Stimulated activated effector memory CD8-positive, alpha-beta T cell treated with anti-CD3 and anti-CD28 coated beads, Interleukin-12 subunit alpha, Interleukin-12 subunit beta, amount 100 ng/mL, for 72 hours (primary cell): ENCODE measurements at places on chromosomes 12 and 14.

GRCh38 chr14:36513012-36513420 is 7.0 kb downstream of the NKX2-1 start:
- no peak for DNase-seq

GRCh38 chr14:103743691-103744090 is 28.1 kb downstream of the ZFYVE21 start:
- DNase-seq = no peak

DNA sequence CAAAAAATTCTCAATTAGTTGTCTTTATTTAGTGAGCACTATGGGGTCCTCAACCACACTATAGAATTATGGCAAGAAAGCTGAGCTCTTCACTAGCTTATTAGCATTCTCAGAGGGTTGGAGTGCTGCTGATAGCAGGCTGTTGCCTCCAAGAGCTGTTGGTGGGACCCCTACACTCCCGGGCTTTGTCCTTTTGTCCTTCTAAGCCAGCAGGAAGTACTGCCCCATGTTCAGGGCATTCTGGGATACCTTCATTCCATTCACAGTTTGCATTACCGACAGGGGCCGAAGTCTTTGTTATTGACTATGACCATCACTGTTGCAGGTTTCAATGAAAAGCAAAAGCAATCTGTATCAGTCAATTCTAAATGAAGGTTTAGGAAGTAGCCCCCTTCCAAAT is 89.5 kb upstream of the OTX2 start:
- DNase-seq = no peak

GRCh38 chr12:110556705-110557104 is 26.4 kb downstream of the PPTC7 start:
- DNase-seq = no peak

- no peak for DNase-seq
Observed at GRCh38 chr14:102824832-102825231, 47.6 kb downstream of the TRAF3 start.

DNA sequence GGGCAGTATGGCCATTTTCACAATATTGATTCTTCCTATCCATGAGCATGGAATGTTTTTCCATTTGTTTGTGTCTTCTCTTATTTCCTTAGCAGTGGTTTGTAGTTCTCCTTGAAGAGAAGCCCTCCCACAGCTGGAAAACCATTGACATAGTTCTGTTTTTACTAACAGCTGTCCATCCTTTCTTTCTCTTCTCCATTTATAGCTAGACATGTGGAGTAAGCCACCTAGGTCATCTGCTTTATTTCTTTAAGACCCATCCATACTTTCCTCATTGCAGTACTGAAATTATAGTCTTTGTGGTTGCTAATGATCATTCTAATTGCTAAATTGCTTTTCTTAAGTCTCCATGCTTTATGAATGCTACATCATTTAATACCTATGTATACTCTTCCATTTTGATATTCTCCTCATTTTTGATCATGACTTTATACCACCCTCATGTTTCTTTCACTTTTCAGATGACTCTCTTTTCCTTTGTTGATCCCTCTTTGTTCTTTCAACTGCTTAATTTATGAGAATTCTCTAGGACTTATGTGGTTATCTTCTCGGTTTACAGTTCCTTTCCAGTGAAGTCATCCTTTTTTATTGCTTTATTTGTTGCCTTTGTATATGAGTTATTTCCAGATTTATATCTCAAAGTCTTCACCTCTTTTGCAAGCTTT is 114.2 kb downstream of the PCNX1 start:
- DNase-seq = no peak

GRCh38 chr12:27901959-27902358 is 70.6 kb downstream of the PTHLH start:
- DNase-seq = no peak

DNA sequence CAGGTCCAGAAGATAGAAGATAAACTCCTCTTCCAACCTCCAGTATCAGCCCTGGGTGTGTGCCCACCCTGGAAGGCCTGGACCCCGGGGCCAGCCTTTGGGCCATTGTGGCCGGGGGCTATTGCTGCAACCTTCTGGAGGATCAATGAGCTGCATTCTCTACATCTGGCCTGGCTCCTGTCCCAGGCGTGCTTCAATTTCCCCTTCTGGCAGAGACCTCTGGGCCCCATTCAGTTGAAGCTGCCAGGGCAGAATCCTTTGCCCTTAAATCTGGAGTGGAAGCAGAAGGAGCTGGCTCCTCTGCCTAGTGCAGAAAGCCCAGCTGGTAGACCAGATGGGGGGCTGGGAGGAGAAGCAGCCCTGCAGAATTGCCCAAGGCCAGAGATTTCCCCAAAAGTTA is 10.0 kb downstream of the NYNRIN start:
- no peak for DNase-seq

GRCh38 chr14:94936901-94937685 is 167.2 kb upstream of the GSC start:
- no peak for DNase-seq

DNA sequence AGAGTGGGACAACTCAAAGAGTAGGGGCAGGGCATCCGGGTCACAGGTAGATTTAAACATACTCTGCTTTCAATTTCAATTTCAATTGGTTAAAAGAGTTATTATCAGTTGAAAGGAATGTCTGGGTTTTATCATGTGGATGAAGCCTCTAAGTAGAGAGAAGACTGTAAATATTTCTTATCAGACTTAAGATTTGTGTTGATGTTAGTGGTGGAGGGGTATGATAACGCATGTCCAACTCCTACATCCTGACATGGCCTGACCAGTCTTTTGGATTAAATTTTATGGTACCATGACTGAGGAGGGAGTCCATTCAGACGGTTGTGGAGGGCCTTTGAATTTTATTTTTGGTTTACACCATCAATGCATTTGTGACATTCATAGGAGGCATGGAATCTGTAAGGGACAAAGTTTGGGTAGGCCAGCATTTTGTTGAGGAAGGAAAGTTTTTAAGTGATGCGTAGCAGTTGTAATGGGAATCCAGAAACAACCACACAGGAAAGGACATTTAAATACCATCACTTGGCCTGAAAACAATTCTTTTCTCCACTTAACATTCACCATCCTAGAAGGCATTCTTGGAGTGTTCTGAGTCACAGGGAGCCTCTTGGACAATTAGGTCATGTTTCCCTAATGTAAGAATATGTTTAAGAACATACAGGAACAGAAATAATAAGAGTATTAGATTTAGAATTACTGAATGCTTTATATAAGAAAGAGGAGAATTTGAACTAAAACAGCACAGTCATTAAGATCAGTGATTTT is 371.9 kb downstream of the ATP23 start:
- no peak for DNase-seq

GRCh38 chr14:50978529-50978871 is 34.2 kb upstream of the PYGL start:
- no peak for DNase-seq

GRCh38 chr12:84719997-84720396 is 192.6 kb downstream of the SLC6A15 start:
- DNase-seq = no peak

GRCh38 chr14:34081101-34081575 is 130.3 kb upstream of the EGLN3 start:
- DNase-seq = no peak

GRCh38 chr12:27331291-27331926 is 1.2 kb upstream of the BMAL2 start:
- DNase-seq = peak; percentile 16

GRCh38 chr12:24500831-24501230 is 448.1 kb downstream of the BCAT1 start:
- DNase-seq = no peak

GRCh38 chr12:109946505-109946904 is 46.4 kb downstream of the TCHP start:
- no peak for DNase-seq

DNA sequence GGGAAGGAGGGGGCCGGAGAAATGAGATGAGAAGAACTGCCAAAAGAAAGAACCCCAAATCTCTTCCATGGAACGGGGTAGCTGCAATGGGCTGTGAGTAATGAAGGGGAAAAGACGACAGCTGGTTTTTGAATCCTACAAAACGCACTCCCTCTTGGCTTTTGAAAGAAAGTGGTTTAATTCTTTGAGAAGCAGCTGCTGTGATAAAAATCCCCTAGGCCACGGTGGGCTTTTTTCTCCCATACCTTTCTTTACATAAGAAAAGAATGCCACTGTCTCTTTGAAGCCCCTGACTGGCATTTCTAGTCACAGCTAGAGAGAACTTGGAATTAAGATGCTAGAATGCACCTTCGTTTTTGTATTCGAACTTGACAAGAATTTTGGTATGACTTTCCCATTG is 486.1 kb downstream of the GLT1D1 start:
- DNase-seq = no peak

- DNase-seq = no peak
Observed at GRCh38 chr12:71664411-71665089, 449 bp downstream of the THAP2 start.

DNA sequence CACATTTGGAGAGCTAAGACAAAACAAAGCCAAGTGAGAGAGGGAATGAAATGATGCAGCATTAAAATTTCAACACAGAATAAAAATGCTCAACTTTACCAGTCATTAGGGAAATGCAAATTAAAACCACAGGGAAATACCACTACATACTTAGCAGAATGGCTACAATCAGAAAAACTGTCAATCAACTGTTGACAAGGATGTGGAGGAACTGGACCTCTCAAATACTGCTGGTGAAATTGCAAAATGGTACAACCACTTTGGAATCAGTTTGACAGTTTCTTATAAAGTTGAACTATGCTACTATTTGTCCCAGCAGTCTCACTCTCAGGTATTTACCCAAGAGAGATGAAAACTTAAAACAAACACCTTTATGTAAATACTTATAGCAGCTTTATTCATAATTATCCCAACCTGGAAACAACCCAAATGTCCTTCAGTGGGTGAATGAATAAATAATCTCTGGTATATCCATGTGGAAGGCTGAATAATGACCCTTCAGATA is 43.8 kb upstream of the KTN1 start:
- no peak for DNase-seq

GRCh38 chr14:54314365-54315104 is 82.3 kb upstream of the CDKN3 start:
- DNase-seq = no peak

DNA sequence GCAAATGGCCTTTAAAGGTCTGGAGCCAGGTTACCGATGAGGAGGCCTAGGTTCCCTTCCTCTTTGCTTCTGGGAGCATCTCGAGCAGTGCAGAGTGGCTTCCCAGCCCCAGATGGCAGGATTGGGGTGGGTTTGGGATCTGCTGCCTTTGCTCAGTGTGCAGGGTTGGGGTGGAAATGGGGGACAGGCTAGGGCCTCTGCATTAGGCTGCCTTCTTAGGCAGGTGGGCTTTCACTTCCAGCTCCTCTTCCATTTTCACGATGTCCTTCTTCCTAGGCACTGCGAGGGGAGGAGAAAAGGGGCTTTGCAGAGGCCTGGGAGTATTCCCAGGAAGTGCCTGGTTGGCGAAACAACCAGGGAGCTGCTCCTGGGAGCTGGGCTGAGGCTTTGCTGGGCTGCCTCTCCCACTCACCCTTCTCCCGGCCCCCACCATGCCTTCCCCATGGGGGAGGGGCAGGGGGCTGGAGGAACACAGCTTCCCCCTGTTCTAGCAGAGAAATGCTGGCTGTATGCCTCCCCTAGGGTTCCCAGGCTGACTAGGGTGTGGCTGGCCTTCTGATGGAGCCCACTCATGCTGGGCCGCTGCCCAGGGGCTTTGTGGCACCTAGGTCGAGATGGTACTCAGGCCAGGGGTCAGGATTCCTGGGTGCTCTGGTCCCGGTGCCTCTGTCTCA is 2.4 kb downstream of the NR4A1 start:
- DNase-seq = no peak

DNA sequence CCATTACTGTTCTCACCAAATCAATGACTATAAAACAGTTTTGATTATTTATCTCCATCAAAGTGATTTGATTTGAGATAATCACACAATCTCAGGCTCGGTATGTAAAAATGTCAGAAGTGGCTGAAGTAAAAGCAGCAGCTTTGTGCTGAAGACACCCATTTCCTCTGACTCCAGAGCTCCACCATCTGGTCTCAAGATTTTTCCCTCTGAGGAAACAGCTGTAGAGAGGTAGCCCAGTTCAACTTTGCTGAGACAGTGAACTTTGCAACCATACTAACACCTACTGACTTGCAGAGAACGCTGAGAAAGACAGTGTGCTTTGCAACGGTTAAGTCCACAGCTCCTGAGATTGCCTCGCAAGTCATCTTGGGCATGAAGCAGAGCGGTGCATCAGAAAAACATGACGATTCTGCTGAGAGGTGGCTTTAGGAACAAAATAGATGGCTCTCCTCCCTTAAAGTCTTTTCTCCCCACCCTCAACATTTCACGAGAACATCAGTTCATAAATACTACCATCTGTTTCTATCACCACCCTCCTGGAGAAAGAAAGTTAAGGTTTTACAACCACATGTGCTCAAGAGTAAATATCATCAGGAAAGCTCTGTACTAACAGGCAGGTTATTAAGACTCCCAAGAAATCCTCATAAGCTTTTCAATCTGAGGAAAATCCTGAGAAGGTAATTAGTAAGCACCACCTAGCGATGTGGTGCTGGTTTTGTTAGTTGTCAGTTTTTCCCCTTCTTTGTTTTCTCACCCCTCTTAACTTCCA is 34.8 kb downstream of the HIGD1C start:
- DNase-seq = no peak

DNA sequence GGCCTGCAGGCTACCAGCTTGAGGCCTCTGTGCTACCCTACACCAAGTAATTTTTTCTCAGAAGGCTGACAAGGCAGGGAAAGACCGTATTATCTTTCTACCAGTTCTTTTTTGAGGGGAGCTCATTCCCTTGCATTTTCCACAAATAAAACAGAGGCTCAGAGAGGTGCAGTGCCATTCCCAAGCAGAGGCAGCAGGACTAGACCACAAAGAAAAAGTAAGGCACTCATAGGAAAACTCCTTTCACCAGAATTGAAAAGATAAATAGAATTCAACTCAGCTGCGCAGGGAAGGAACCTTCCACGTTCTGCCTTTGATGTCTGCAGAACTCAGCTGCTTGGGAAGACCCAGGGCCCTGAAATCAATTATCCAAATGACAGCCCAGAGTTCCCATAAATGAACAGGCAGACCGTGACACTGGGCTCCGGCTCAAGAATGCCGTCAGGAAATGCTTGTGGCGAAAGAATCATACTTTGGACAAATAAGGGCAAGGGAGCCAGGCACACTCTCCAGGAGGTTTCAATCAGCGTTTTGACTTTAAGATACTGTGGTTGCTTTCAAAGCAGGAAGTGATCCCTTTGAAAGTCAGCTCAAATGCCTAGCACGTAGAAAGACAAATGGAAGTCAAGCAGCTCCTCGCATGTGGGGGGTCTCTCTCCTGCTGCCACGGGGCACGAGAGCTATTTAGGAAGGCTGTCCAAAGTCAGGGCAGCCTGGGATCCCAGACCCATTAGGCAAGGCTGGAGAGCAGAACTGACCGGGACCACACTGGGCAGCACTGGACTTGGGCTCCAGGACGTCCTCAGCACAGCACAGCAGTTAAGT is 14.0 kb downstream of the KCTD10 start:
- no peak for DNase-seq
